ENCODE measurements at places on chromosomes 2 and 18.
A peak's percentile ranks its signal among the peaks of the same experiment; 100 is the strongest.

DNA sequence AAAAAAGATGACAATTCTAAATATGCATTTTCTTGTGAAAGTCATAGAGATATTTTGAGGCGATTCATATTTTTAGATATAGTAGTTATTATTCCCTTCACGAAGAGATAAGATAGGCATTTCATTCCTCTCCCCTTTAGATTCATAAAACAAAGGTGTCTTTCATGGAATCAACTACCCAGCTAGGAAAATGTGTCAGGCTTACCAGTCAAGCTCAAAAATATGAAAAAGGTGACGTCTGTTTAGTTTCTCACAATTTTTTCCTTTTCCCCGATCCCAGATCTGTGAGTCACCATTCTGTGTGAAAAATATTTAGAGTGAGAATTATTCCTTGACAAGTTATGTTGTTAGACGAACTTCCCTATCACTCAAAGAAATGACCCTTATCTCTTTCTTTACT is 95.4 kb upstream of the FN1 start:
- no peak for DNase-seq

GRCh38 chr18:13100942-13101658 is 109.9 kb downstream of the CEP192 start:
- DNase-seq, result no peak

DNA sequence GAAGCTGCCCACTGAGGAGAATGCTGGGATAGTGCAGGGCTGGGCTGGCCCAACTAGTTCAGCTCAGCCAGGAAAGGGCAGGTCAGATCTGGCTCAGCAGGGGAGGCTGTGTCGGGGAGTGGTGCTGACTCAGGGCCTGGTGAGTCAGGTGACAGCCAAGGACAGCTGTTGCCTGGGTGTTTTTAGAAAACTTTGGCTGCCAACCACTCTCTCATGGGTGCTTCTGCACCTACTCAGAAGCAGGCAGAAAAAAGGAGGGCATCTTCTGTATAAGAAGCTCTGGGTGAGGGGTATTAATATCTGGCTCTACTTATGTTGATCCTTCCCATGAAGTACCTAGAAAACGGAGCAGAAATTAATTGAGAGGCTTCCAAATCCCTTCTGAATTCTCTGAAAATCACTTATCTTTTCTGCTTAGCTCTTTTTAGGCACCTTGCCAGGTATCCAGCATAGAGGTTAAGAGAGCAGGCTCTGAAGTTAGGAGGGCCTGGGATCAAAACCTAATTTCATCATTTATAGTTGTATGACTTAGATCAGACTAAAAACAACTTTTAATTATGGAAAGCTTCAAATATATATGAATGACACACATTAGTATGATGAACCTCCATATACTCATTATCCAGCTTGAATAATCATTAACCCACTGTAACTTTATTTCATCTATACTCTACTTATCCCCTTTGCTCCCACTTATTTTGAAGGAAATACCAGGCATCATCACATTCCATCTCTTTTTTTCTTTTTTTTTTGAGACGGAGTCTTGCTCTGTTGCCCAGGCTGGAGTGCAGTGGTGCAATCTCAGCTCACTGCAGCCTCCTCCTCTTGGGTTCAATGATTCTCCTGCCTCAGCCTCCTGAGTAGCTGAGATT is 15.5 kb upstream of the RAB10 start:
- peak; percentile 91 for DNase-seq

DNA sequence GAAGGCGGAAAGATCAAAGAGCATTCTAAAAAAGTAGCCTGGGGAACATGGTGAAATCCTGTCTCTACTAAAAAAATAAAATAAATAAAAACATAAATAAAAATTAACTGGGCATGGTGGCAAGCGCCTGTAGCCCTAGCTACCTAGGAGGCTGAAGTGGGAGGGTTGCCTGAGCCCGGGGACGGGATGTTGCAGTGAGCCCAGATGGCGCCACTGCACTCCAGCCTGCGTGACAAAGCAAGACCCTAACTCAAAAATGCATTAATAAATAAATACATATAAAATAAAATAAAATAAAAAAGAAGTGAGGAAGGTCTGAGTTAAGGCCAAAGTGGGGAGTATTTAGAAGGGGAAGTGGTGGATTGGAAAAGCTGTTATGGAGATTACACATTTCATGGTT is 1.3 kb upstream of the PSMD14 start:
- DNase-seq, result no peak

- DNase-seq, result no peak
Measured at GRCh38 chr18:63730773-63731172, 28.0 kb downstream of the SERPINB11 start.

- DNase-seq, result peak; percentile 91
Measured at GRCh38 chr18:2958819-2959298, 54.1 kb downstream of the LPIN2 start.

GRCh38 chr2:130826821-130827501 is 9.8 kb upstream of the ARHGEF4 start:
- DNase-seq, result no peak

GRCh38 chr2:176317199-176317598 is 48.0 kb downstream of the MTX2 start:
- DNase-seq, result no peak

DNA sequence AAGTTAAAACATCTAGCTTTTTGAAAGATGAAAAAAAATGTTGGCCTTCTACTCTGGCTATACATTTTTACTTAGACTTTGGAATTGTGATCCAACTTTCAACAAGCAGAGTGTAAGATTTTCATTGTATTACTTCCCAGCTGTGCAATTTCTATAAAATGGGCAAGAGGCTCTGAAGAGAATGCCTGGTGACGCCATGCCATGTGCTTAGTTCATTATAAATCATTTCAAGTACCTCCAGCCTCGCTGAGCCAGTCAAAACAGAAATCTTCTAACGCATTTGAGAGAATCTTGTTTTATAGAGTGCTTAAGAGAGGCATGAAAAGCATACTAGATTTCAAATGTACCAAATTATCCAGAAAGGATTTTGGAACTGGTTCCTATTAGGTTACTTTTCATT is 10.1 kb upstream of the STK17B start:
- no peak for DNase-seq

- DNase-seq, result peak; percentile 52
Measured at GRCh38 chr2:175203621-175204496, 22.3 kb upstream of the ATP5MC3 start.

GRCh38 chr18:51668607-51669006 is 471.1 kb upstream of the MEX3C start:
- DNase-seq, result no peak

DNA sequence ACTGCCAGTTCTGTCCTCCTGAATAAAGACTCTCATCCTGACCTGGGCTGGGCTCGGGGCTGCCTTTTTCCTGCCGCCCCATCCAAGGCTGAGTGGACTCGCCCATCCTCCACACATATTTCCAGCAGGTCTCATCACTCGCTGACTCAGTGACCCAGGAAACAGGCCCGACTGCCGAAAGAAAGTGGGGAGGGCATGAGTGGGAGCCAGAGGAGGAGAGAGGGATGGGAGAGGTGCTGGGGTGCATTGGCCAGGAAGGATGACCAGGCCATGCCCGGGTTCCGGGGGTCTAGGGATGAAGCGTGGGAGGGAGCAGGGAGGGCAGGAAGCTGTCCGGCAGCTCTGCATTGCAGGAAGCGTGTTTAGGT is 66.7 kb downstream of the TWIST2 start:
- no peak for DNase-seq

DNA sequence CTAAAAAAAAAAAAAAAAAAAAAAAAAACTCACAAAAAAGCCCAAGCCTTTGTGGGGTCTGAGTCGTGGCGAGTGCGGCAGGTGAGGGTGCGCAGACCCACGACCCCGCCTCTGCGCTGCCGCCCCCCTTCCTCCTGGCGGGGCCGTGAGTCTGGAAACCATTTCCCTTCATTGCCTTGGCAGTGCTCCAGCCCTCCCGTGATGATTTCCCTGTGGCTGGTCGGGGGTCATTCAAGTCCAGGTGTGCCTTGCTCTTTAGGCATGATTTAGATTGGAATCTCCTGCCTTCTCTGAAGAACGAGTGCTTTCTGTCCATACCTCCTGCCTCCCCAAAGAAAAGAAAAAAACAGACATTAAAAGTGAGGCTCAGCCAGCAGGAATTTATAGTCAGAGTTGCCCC is 161.8 kb downstream of the FAM210A start:
- no peak for DNase-seq

GRCh38 chr2:675982-676646 is 1.1 kb downstream of the TMEM18 start:
- peak; percentile 33 for DNase-seq

DNA sequence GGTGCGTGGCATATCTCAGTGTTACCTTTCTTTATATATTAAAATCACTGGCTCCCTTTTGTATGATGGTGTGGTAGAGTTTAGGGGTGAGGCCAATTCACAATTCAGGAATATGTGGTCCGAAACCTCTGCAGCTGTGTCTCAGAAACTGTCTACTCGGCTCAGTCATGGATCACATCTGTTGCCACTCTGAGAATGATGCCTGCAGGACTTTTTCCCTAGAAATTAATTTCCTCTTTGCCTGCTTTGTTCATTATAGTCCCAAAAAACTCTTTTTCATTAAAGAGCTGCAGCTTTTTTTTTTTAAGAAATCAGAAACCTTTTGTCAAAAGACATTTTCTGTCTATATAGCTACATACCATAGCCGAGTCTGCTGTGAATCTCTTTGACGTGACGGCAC is 104.9 kb upstream of the NFATC1 start:
- no peak for DNase-seq

DNA sequence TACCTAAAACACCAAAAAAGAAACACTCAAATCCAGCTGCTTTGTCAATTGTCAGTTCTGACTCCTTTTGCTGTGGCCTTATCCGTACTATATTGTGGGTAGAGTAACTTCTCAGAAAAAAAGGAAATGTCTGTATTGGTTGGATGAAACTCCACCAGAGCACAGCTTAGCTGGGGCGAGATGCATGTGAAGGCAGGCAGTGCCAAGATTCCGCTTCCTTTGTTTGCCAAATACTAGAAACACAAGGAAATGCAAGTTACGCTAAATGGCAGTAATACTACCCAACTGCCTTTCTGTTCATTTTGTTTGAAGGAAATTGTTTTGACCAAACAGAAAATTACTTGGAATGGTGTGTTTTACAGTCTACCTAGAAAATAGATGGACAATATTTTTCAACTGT is 10.0 kb downstream of the KLF11 start:
- DNase-seq, result no peak

DNA sequence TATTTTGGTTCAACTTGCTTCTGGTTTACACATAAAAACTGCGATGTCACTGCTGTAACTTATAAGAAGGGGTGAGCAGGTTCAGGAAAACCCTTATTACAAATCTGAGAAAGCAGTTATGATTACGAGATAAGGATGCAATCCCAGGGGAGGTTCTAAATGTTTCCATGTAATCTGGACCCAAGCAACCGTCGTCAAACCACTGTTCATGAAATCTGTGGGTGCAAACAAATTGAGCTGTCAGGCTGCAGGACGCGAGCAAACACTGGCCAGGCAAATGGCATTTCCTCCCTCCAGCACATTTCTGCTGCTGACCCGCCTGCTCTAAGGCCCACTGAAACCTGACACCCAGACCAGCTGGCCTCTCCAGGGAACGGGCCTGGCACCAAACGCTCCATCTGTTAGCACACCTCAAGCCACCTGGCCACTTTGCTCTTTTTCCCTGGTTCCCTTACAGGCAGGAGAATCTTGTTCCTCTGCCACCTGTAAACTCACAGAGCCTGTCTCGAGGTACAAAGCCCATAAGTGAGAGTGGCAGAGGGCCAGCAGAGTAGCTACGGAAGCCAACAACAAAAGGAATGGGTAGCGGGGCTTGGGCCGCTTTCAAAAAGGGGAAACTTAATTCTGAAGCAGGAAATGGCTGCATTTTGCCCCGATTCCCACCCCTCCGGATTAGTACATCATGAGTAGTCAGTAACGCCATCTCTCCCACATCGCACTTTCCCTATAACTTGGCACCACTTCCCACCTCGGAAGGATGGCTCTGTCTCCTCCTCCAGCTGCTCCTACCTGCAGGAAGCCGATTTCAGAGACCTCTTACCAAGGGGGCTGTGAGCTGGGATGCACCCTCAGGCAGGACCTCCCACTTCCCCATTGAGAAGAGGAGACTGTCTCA is 26.5 kb downstream of the CRACDL start:
- DNase-seq, result peak; percentile 17

- no peak for DNase-seq
Measured at GRCh38 chr2:236341721-236342120, 77.5 kb upstream of the ASB18 start.

GRCh38 chr2:23622966-23623675 is 238.1 kb downstream of the KLHL29 start:
- DNase-seq, result no peak

DNA sequence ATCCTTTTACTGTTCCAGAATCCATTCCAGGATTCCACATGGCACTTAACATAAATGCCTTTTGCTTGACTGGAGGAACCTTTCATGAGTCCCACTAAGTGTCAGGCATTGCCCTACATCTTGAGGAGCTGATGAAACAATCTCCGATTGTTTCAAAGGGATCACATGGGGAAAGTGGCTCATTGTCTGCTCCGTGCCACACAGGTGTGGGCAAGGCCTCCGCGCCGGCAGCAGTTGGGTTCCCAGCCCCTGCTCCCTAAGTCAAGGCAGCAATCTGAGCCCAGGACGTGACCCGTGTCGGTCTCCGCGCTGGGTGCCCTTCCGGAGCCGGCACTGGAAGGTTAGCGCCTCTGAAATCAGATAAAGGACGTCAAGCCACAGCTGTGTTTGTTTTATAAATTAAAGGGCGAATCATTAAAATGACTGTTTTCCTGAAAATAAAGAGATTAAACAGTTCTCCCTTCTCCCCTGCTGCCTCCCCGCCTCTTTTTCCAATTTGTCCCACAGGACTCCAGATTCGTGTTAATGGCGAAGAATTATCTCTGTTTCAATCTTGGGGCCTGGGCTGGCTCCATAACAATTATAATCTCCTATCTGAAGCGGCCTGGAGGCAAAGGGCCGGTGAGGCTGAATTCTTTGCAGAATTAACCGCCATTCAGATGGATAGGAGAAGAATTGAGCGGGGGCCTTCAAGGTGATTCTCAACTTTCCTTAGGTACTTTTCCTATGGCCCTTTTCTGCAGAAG is 84.3 kb upstream of the FZD7 start:
- DNase-seq, result no peak

DNA sequence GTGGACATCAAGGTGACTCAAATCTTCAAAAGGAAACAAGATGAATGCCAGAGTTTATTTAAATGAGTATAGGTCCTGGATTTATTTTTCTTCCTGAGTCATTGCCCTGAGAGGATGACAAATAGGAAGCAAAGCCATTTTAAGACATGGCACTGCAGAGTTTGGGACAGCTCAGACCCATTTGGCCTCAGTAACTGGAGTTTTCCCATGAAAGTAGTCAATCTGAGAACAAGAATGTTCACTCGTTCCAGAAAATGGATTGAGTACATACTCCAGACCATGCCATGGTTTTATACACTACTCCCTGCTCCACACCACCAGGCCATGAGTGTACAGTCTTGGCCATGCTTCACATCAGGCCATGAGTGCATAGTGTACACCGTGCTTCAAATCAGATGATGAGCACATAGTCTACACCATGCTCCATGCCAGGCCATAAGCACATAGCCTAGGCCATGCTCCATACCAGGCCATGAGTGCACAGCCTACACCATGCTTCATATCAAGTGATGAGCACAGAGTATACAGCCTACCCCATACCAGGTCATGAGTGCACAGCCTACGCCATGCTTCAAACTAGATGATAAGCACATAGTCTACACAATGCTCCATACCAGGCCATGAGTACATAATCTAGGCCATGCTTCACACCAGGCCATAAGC is 202.4 kb downstream of the FBXO15 start:
- no peak for DNase-seq

GRCh38 chr2:2849464-2850217 is 518.6 kb upstream of the MYT1L start:
- DNase-seq, result no peak
